ENCODE measurements at places on chromosomes 1 and 21. TPM values are rescaled to one million over a fixed set of nuclear protein-coding genes. Genes with fewer than 3 reads are reported as not detected.

GRCh38 chr1:2446394-2446793, 29.7 kb upstream of the PLCH2 start:
- DNase-seq: no peak

Gene RAB7B
- total RNA-seq: 0.37 TPM

Gene KRTAP22-2
- not detected for total RNA-seq

DNA sequence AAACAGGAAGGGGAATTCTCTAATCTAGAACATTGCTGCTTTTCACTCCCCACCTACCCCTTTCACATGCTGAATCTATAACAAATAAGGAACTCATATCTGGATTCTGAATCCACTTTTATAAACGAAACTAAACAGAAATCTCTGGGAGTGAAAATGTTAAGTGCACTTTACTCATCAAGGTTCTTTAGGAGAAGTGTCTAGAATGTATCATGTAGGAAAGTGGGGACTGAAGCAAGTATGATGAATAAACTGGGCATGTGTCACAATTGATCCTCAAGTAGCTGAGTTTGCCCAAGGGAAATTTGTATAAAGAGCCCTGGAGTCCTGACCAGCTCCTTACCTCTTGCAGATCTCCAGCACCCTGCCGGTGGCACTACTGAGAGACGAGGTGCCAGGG, 19.8 kb downstream of the AVPR1B start:
- DNase-seq: no peak
